Ascending aorta (tissue), 2 donors: ENCODE measurements at places on chromosomes 4 and X.
A peak's percentile ranks its signal among the peaks of the same experiment; 100 is the strongest.

DNA sequence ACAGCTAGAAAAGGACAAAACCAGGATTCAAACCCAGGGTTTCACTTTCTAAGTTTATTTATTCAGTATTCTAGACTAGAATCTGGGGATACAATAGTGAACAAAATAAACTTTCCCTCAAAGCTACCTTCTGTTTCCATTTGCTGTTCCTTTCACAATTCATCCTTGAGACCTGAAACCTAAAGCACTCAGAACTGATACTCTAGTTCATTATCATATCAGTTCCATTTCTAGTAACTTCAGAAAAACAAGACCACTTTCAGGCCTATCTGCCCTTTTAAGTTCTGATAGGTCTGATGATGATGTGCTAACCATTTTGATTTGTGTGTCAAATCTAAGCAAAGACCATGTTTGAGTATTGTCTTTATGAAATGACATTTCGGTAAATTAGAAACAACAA, 7.8 kb upstream of the XK start:
- DNase-seq: no peak

DNA sequence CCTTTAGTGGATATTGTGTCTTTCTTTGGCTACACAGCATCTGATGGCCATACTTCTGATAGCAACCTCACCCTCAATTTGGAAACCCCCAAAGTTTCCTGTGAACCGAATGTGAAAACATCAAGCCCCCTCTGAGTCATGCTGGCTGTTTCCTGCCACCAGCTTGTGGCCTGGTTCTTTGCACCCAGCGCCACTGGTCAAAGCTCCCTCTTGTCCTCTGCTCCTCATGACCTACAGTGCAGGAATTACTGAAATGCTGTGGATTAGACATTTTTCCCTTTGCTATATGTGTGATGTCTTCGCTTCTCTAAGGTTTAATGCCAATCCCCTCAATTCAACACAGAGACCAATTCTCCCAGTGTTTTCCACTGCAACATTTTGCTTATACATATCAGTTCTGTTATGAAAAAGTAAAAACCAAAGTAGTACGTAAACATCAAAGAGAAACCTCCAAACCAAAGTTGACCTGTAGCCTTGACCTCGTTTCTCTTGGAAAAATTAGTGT, 224.0 kb upstream of the TENM3 start:
- no peak for DNase-seq

DNA sequence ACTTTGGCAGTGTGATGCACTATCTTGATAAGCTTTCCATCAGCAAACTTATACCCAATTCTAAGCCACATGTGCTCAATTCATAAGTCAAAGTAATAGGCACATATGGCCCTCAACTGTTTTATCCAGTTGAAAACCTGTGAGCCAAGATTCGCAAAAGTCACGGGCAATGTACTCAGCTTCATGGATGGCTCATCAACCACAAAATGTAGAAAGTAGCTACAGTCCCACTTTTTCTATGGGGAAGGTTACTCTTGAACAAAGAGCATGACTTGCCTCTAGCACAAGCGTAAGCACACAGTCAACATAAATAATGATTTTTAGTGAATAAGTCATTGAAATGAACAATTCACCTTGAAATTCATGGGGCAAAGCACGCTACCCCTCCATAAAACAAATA, 25.1 kb upstream of the DDX53 start:
- no peak for DNase-seq

- DNase-seq: no peak
Observed at GRCh38 chr4:108589961-108590360, 30.4 kb upstream of the RPL34 start.

- no peak for DNase-seq
Observed at GRCh38 chr4:109675181-109675580, 28.1 kb downstream of the CASP6 start.

DNA sequence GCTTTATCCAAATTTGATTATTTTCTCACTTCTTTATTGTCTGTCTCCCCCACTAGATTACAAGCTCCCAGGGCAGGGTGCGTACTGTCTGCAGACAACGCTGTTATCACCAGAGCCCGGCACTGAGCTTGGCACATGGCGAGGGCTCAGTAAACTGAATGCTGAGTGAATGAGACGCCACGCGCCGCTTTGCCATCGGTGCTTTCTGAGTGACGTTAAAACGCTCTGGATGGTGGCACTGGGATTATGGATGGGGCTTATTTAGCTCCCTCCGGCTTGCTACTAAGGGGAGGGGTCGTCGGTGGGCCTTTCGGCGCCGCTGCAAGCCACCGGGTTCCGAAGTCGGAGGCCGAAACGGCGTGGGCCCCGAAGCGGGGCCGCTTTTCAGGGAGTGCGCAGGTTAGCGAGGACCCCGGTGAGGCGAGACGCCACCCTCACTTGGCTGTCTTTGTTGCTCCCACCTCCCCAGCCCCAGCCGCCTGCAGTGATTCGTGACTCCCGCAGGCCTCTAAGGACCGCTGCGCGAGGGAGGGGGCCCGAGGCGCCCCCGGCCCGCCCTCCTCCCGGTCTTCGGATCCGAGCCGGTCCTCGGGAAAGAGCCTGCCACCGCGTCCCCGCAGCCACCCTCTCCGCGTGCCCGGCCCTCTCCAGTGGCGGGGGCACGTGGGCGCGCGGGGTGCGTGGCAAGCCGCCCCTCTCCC, 569 bp upstream of the FHL1 start:
- DNase-seq: no peak

- DNase-seq: peak; percentile 74
Observed at GRCh38 chr4:87843936-87844335, 11.2 kb downstream of the MEPE start.

GRCh38 chr4:121118344-121118743, 45.8 kb downstream of the TNIP3 start:
- no peak for DNase-seq

GRCh38 chr4:81152839-81153713, 61.9 kb downstream of the PRKG2 start:
- no peak for DNase-seq

DNA sequence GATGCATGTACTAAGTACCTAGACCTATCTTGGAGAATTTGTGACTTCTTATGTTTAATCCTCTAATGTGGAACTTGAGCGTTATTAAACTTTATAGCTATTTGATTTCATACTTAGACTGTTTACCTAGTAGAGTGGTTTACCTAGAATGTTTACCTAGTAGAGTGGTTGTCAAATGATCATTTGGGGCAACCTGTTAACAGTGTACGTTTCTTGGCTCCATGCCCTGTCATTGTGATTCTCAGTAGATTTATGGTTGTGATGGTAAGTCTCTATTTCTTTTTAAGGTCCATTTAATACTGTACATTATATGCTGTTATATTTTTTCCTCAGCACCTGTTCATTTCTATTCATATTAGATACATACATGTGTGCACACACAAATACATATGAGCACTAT, 233.0 kb upstream of the MAD2L1 start:
- DNase-seq: no peak

DNA sequence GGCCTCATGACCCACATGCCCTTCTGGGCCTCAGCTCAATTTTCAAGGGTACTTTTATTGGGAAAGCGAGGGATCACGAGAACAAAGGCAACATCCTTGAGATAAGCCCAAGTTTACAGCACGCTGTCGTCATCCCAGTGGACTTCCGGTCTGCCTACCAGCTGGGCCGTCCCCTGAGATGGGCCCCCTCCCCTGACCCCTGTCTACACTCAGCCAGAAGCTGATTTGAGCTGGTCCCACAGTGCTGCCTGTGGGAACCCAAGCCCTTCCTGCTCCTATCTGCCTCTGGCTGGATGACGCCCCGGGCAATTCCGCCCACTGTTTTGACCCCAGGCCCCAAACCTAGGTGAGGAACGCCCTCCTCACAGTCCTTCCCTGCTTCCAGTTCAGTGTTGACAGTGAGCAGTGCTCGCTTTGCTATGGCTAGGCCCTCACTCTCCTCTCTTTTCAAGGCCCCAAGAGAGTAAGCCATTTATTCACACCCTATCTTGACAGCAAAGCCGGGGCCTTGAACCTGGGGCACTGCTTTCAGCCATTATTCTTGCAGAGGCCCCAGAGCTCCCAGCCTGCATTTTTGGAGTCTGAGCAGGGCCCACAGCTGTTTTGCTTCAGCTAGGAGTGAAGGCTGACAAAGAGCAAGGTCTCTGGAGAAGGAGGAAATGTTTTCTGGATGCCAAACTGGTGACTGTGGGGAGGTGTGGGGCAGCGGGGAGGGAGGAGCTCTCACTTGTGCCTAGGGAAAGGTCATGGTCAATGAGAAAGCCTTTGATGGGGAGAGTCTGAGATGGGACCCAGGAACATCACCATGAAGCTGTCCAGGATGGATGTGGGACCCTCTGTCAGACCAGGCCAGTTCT, 164.6 kb upstream of the BCOR start:
- DNase-seq: peak; percentile 70

DNA sequence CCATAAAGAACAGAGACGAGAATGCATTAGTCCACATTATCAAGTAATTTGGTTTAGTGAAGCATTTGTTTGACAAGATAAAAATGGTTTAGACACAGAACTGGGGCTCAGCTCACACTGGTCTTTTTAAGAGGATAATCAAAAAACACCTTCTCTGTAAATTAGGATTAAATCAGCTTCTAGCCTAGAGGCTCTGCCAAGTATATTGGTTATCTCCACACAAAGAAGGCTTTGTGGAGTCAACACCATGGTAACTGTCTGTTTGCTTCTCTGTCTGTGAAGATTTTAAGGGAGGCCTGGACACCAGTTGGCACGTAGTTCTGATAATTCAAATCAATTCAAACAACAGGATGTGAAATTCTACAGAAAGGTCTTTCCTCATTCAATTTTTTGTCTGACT, 687.0 kb downstream of the DMD start:
- no peak for DNase-seq

GRCh38 chr4:109921384-109921808, 8.7 kb downstream of the EGF start:
- DNase-seq: no peak

DNA sequence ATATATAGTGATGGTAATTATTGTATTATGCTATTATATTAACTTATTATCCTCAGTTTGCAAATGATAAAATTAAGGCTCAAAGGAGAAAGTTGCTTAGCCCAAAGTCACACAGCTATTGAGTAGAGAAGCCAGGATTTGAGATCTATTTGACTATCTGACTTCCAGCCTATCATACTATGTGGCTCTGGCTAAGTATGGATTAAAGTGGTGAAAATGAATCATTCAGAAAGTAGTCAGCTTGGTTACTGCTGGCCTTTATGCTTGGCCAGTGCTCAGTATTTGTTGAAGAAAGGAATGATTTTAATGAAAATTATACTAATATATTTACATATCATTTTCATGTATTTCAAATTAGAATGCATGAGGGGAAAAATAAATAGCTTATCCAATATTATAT, 219.8 kb downstream of the SHROOM3 start:
- no peak for DNase-seq

DNA sequence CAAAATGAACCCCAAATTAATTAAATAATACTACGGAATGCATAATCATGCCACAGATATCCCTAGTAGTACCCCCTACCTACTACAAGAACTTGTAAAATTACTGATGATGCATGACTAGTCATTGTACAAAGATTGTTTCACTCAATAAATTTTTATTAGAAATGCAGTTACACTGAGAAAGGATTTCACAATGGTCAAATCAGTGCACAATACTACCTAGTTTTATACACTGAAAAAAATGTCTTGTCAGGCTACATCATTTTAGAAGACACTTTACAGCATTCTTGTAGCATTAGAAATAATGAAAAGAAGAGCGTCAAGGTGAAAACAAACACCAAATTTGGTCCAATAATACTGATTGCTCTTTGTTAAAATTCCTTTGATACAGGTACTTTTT, 178.8 kb downstream of the GPM6A start:
- DNase-seq: no peak

GRCh38 chrX:114097866-114098265, 486.0 kb upstream of the HTR2C start:
- DNase-seq: no peak

- no peak for DNase-seq
Observed at GRCh38 chr4:104020641-104021040, 300.9 kb upstream of the TACR3 start.

- DNase-seq: no peak
Observed at GRCh38 chr4:82515705-82516104, 46.1 kb downstream of the TMEM150C start.

GRCh38 chr4:79198951-79199587, 126.8 kb downstream of the NAA11 start:
- DNase-seq: no peak

DNA sequence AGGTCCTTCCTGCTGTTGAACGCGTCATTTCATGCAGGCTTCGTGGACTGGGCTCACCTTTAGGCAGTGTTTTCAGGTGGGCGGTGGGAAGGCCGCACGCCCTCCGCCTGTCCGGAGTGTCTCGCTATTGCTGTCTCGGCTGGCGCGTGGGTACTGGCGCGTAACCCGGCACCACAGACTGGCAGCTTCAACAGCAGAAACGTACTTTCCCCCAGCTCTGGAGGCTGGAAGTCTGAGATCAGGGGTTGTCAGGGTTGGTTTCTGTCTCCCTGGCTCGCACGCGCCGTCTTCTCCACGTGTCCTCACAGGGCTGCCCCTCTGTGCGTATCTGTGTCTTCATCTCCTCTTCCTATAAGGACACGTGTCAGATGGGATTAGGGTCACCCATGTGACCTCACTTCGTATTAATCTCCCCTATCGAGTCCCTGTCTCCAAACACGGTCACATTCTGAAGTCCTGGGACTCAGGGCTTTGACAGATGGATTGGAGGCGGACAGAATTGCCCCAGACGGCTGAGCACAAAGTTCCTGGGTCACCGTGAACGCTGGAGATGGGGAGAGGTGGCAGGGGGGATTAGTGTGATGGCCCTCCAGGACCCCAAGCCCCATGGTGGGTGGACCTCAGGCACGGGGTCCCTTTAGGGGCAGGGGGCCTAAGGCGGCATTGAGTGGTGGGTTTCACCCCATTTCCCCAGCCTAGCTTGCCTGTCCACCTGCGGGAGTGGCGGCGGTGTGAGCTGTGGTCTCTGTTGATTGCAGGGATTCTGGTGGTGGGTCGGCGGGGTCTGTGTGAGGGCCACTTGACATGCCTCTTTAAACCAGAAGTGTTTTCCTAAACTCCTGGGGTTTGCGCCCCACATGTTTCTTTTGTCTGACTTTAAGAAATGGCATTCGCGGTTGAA, 83.4 kb upstream of the LRPAP1 start:
- DNase-seq: no peak

DNA sequence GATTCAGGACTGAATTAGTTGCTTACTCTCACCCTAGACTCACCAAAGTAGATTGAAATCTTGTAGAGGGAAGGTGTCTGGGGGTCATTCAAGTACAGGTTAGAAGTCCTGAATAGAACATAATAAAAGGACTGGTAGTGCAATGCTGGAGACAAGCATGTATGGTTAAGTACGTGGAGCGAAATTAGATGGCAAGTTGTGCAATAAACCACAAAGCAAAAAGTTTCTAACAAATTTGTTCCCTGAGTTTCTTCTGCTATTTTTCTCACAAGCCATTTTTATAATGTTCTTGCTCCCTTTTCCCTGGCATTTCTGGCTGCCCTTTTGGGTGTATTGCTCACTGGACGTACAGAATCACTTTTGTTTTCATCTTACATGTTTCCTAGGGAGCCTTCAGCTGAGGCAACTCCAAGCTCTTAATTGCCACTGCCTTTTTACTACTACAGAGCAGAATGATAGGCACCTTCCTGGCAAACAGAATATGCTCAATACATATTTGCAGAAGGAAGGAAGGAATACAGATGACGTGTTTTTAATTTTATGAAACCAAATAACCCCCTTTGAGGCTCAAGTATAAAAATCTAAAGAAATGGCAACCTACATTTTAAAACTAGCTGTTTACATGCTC, 23.4 kb downstream of the LANCL3 start:
- no peak for DNase-seq
